ENCODE measurements at places on chromosomes 13 and 19. TPM values are rescaled to one million over a fixed set of nuclear protein-coding genes. Genes with fewer than 3 reads are reported as not detected.

Gene PLPPR3
- polyA plus RNA-seq: not detected

Gene MTMR6
- 6.9 TPM for polyA plus RNA-seq

Gene CGB3
- not detected for polyA plus RNA-seq

Gene CEACAM1
- polyA plus RNA-seq: 2.1 TPM

Gene INSL3
- polyA plus RNA-seq: not detected

Gene WDR62
- polyA plus RNA-seq: 0.42 TPM

Gene PLEKHA4
- 28.3 TPM for polyA plus RNA-seq

Gene SPTBN4
- 9.4 TPM for polyA plus RNA-seq

Gene TTC9B
- polyA plus RNA-seq: 0.05 TPM

Gene ZNF90
- polyA plus RNA-seq: 2.5 TPM

Gene RASGRP4
- 0.53 TPM for polyA plus RNA-seq

Gene SLAIN1
- polyA plus RNA-seq: 6.6 TPM
